ENCODE measurements at places on chromosomes 13 and 19.

GRCh38 chr13:58306062-58306461 lies 674.5 kb downstream of the PCDH17 start:
- no peak for DNase-seq

GRCh38 chr13:46855166-46855565 lies 41.7 kb downstream of the HTR2A start:
- no peak for DNase-seq

- DNase-seq = no peak
Measured at GRCh38 chr13:20099319-20099718, 61.5 kb downstream of the GJA3 start.

GRCh38 chr13:100154842-100155416 lies 66.0 kb downstream of the PCCA start:
- no peak for DNase-seq

DNA sequence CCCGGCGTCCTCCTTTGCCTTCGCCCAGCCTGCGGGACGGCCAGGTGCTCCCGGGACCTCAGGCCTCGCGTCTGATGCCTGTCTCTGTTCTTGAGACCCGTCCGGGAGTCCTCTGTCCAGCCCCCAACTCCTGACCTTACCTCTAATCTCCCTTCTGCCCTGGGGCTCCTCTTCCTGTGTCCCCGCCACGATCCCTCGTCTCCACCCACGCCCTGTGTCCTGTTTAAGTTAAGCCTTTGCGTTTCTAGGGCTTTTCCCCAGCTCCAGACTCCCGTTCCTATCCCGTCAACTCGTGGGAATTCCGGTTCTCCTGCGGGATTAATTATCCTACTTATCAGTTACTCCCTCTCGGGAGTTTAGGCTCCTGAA lies 686 bp downstream of the LENG8 start:
- no peak for DNase-seq

- DNase-seq = no peak
Measured at GRCh38 chr19:2743099-2743498, 3.3 kb upstream of the SLC39A3 start.

GRCh38 chr13:24233351-24233901 lies 72.9 kb downstream of the SPATA13 start:
- DNase-seq = peak; percentile 41

Data from fibroblast of skin of back (primary cell).